CD8-positive, alpha-beta memory T cell (primary cell): ENCODE measurements at places on chromosomes 3 and 15.

DNA sequence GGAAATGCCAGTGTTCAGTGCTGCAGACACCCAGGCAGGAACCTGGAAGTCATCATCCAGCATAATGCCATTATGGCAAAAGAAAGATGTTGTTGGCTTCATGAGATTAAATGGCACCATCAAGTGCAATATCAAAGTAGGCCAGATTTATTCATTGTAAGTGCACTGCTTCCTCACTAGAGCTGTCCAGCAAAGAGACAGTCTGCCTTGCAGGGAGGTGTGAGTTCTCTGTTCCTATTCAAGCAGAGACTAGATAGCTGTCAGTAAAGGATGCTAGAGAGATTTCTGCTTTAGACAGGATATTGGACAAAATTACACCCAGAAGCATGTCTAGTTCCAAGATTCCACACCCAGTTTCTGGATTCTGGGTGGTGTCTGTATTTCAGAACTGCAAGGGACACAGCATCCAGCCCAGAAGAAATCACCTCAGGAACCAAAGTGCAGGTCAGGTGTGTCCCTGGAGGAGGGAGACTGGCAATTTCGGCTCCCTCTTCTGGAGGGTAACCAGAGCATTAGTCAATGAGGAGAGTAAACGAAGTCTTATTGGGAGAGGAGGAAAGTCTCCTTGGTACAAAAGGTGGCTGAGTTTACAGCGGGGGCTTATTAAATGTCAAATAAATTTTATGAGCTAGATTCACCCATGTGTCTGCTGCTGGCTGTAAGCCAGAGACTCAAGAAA lies 377.3 kb downstream of the EPHB1 start:
- DNase-seq, result no peak

DNA sequence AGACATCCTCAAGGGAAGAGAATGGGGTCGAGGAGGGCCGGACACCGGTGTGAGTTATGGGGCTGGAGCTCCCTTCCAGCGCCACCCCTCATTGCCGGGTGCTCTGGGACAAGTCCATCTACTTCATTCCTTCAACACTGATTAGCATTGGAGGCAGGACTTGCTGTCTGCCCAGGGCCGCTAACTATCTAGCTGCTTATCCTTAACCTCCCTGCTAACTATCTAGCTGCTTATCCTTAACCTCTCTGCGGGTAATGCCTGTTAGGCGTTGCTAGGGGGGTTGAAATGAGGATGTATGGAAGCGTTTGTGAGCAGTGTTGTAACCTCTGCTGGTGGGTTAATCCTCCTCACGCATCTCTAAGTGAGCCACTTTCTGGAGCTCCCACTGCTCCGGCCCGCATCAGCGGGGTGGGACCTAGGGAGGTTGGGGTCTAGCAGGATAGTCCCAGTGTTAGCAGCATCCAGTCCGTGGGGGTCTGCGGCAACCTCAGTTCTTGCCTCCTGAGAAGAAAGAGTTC lies 10.9 kb upstream of the CHAC1 start:
- no peak for DNase-seq

DNA sequence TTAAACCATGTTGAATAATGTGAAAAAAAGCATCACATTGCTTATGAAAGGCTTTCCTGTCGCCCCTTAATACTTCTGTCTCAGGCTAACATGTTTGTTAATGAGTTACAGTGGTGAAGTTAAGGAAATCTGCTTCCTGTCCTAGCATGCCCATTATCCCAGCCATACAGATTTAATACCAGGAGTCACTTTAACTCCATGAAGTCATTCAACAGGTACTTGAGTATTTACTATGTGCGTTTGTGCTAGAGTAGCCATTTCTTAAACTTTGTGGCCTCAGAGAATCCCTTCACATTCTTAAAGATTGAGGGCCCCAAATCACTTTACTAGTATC lies 10.1 kb upstream of the SETD5 start:
- DNase-seq, result no peak

DNA sequence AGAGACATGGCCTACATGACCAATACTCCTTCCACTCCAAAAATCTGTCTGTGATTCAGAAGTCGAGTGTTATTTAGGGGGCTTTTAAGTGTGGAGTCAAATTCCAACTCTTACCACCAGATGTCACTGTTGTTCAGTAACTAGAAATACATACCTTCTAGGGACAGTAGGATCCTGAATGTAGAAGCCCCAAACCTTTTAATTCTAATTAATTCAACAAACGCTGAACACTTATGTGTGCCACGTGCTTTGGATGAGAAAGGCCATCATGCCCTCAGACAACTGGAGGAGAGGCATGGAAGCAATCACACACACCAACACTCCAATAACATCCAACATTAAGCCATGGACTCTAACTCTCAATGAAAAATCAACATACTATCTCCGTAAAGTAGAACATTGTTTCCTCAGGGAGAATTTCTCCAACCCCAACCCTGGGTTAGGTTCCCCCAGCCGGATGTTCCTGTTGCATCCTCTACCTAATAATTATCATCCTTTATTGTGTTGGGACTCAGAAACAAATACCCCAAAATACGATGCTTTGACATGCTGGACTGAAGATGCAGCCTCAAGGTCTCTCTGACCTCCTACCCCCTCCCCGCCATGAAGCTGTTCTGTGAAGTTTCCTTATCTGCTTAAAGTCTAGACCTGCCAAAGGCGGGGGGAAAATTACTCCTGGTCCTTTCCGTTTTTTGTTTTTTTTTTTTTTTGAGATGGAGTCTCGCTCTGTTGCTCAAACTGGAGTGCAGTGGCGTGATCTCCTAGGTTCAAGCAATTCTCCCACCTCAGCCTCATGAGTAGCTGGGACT lies 8.0 kb upstream of the CCDC13 start:
- DNase-seq, result no peak

- no peak for DNase-seq
These were observed 309.5 kb downstream of the GAP43 start for GRCh38 chr3:115932807-115933206.

DNA sequence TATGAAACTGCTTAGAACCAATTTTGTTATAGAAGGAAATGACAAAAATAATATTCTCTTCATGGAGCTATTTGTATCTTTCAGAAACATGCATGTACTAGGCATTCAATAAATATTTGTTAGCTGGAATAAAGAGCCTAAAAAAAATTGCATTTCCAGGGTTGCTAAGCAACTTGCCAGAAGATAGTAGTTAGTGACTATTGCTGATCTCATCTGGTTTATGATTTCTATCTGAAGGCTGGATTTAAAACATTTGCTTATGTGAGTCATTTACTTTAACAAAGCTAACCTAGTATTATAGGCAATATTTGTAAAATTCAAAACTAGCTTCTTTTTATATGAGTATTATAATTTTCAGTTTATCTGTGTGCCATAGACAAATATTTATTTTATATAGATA lies 78.3 kb downstream of the NAALADL2 start:
- no peak for DNase-seq

GRCh38 chr3:71456826-71457225 lies 126.7 kb downstream of the FOXP1 start:
- no peak for DNase-seq
